ENCODE measurements at places on chromosomes 1 and 21. TPM values are rescaled to one million over a fixed set of nuclear protein-coding genes. Genes with fewer than 3 reads are reported as not detected.

DNA sequence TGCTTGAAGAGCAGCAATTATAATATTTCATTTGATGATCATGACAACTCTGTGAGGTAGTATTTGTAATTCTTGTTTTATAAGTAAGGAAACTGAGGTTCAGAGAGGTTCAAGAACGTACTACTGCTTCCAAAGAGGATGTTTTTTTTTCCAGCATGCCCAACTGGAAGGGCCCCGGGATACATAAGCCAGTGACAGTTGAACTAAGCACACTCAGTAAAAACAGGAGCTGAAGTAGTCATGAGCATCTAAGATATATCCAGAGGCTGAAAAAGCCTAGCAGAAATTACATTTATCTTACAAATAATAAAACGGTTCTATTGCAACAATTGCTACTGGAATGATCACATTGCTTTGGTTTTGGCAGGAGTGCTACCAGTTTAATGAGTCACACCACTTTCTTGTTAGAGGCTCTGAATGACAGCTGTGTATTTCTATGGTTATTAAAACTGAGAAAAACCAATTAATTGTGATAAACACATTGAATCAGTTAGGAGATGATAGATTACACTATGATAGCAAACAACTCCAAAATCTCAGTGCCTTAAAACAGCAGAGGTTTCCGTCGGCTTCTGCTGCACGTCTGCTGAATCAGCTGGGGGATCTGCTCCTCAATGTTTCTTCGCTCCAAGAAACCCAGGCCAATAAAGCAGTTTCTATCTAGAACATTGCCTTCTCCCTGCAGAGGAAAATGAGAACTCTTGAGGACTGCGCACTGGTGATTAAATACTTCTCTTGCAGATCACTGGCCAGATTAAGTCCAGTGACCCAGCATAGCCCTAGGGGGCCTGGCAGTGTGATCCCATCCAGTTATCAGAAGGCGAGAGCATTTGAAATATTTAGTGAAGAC lies 522.7 kb downstream of the PLPP3 start:
- H3K4me1 ChIP-seq = peaks cover 3% of the 10 kb centered on the region
- H3K27ac ChIP-seq = no peak overlapping the region
- H3K36me3 ChIP-seq = no peaks in the 10 kb centered on the region
- no peaks in the 10 kb centered on the region for H3K27me3 ChIP-seq
- no peak for DNase-seq
- H3K4me3 ChIP-seq = no peak overlapping the region

DNA sequence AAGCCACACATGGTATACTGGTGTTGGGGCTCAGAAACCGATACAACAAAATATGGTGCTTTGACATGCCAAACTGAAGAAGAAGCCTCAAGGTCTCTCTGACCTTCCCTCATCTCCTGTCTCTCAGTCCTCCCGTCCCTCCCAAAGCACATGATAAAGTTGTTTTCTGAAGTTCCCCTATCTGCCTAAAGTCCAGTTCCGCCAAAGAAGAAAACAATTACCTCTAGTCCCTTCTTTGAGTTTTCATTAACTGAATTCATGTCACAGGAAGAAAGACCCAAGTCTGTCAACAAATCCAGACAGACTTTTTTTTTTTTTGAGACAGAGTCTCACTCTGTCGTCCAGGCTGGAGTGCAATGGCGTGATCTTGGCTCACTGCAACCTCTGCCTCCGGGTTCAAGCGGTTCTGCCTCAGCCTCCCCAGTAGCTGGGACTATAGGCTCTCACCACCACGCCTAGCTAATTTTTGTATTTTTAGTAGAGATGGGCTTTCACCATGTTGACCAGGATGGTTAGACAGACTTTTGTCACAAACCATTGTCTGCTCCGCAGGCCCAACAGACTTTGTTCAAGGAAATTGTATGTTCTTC lies 32.2 kb upstream of the SLC2A1 start:
- H3K4me1 ChIP-seq = no peaks in the 10 kb centered on the region
- no peak for DNase-seq
- no peak overlapping the region for H3K4me3 ChIP-seq
- H3K36me3 ChIP-seq = no peaks in the 10 kb centered on the region

ERRFI1 gene
- total RNA-seq = 65.1 TPM

DNA sequence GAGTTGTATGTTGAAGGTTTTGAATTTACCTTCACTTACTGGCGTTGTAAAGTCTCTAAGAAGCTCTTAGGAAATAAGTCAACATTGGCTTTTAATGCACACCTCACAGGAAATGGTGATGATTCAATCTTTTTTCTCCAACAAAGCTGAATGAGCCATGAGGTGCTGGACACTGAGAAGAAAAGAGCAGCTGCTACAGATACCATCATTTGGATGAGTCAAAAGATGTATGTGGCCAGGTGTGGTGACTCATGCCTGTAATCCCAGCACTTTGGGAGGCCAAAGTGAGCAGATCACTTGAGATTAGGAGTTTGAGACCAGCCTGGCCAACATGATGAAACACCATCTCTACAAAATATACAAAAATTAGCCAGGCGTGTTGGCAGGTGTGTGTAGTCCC lies 3.3 kb upstream of the IL23R start:
- no peak overlapping the region for H3K27ac ChIP-seq
- no peak for DNase-seq
- H3K36me3 ChIP-seq = no peaks in the 10 kb centered on the region
- H3K4me1 ChIP-seq = no peaks in the 10 kb centered on the region
- no peaks in the 10 kb centered on the region for H3K27me3 ChIP-seq
- no peak overlapping the region for H3K4me3 ChIP-seq

TMEM35B gene
- 47.8 TPM for total RNA-seq
